Activated CD8-positive, alpha-beta T cell treated with anti-CD3 and anti-CD28 coated beads, Interleukin-2, amount 10 ng/mL, durations not matched to agents 7 days and 5 days (primary cell): ENCODE measurements at places on chromosomes 11 and 22. TPM values are rescaled to one million over a fixed set of nuclear protein-coding genes. Genes with fewer than 3 reads are reported as not detected.

GRCh38 chr22:50361688-50362087 is 18.6 kb downstream of the PPP6R2 start:
- H3K4me3 ChIP-seq, result peak overlapping the region; percentile 29
- H3K27ac ChIP-seq, result peak overlapping the region; percentile 78
- no peaks in the 10 kb centered on the region for H3K27me3 ChIP-seq
- H3K36me3 ChIP-seq, result peaks cover 41% of the 10 kb centered on the region
- H3K4me1 ChIP-seq, result peaks cover 51% of the 10 kb centered on the region

- H3K36me3 ChIP-seq, result no peaks in the 10 kb centered on the region
- H3K4me3 ChIP-seq, result no peak overlapping the region
- no peak for DNase-seq
- peaks cover 2% of the 10 kb centered on the region for H3K27me3 ChIP-seq
- no peaks in the 10 kb centered on the region for H3K4me1 ChIP-seq
These were observed 85.8 kb upstream of the FGF3 start for GRCh38 chr11:69904974-69905535.

DNA sequence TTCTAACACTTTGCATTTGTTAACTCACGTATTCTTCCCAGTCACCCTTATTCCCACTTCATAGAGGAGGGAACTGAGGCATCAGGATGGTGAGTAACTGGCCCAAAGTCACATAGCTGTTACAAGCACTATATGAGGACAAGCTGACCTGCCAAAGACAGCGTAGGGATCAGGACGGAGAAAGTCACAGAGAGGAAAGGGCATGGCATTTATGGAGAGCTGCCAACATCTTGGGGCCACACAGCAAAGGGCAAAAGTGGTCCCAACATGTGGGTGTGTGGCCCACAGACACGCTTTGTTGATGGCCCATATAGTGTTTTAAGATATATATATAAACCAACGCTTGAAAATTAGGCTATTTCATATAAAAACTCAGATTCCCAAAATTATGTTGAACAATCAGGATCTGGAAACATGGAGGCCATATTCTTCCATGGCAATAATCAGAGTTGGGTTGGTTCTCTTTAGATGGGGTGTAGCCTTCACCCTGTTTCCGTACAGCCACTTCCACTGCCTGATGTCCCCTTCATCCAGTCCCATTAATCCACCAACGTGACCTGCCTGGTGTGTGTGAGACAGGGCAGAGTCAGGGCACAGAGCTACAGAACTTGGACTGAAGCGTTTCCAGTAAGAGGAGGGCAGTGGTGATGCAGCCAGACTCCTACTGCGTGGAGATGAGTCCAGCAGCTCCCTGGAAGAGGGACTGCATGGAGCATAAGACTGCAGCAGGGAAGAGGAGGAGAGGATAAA is 39.9 kb upstream of the CD5 start:
- DNase-seq, result no peak
- peaks cover 13% of the 10 kb centered on the region for H3K36me3 ChIP-seq
- H3K27me3 ChIP-seq, result no peaks in the 10 kb centered on the region
- no peak overlapping the region for H3K4me3 ChIP-seq
- peak overlapping the region; percentile 93 for H3K27ac ChIP-seq
- H3K4me1 ChIP-seq, result peaks cover 76% of the 10 kb centered on the region

- no peaks in the 10 kb centered on the region for H3K36me3 ChIP-seq
- no peaks in the 10 kb centered on the region for H3K4me1 ChIP-seq
- H3K4me3 ChIP-seq, result no peak overlapping the region
- H3K27ac ChIP-seq, result no peak overlapping the region
- H3K27me3 ChIP-seq, result no peaks in the 10 kb centered on the region
- no peak for DNase-seq
These were observed 63.4 kb downstream of the TENM4 start for GRCh38 chr11:79377406-79377805.

- H3K36me3 ChIP-seq, result peaks cover 27% of the 10 kb centered on the region
- H3K27me3 ChIP-seq, result no peaks in the 10 kb centered on the region
- H3K27ac ChIP-seq, result peak overlapping the region; percentile 98
- DNase-seq, result no peak
- H3K4me1 ChIP-seq, result peaks cover 66% of the 10 kb centered on the region
These were observed 894 bp downstream of the ADA2 start for GRCh38 chr22:17218341-17218740.

DNA sequence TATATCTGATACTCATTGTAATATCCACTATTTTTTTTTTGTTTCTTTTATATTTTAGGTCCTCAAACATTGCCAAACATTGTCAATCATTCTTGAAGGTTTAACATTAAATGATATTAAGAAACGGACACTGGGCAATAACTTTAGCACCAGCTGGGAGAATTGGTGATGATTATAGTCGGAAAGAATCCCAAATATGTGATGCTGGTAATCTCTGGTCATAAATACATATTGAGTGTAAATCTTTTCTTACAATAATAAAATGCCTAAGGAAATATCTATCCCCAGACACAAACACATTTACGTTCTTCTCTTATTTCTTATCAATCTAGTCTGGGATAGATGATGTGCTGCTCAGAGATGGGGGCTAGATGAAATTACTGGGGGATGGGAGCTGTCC is 25.2 kb downstream of the OR51E2 start:
- H3K36me3 ChIP-seq, result no peaks in the 10 kb centered on the region
- no peak overlapping the region for H3K27ac ChIP-seq
- DNase-seq, result no peak
- H3K4me1 ChIP-seq, result no peaks in the 10 kb centered on the region

DNA sequence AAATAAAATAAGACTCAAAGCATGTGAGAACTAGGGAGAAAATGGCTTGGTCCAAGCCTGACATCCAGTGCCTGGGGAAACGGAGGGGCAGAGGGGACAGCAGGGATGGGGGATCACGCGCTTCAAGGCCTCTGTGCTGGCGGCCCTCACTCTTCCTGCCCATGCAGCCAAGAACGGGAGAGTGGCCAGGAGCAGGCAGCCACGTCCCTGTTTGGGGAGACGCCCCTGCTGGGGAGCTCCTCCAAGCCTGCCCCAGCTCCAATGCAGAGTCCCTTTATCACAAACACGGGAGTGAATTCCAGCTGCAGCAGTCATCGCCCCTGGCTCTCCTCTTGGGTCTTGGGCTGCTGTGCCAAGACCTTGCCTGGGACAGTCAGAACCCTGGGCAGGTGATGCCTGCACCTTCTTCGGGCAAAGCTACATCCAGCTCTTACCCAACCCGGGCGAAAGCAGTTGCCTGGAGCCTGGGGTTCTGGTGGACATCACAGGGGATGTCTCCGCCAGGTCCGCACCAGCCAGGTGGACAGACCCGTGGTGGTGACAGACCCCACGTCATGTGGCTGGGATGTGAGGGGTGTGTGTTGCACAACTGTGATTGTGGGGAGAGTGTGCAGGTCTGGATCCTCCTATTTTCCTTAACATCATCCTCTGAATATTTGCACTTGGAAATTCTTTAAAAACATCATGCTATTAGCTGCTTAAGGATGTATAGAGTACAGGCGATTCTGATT is 1391.3 kb downstream of the BRD1 start:
- H3K36me3 ChIP-seq, result no peaks in the 10 kb centered on the region
- no peaks in the 10 kb centered on the region for H3K4me1 ChIP-seq
- no peak for DNase-seq
- H3K4me3 ChIP-seq, result no peak overlapping the region
- H3K27ac ChIP-seq, result no peak overlapping the region
- no peaks in the 10 kb centered on the region for H3K27me3 ChIP-seq

DNA sequence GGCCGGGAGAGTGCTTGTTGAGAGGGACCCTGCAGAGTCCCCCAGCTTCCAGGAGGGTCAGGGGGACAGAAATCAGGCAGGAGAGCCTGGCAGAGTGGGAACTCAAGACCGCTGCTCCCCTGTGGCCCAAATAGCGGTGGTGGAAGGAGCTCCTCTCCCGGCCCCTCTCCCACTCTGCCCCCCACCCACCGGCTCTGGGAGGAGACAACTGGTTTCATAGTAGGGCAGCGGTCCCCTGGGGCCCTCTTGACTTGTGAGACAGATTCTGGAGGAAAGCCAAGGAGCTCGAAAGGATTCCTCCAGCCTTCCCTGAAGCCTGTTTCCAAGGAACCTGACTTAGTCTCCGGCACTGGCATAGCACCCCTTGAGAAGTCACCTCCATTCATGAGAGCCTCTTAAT is 10.1 kb downstream of the PKNOX2 start:
- DNase-seq, result no peak
- H3K4me3 ChIP-seq, result no peak overlapping the region
- H3K27me3 ChIP-seq, result peaks cover 35% of the 10 kb centered on the region
- no peak overlapping the region for H3K27ac ChIP-seq

- H3K27ac ChIP-seq, result no peak overlapping the region
- H3K4me3 ChIP-seq, result no peak overlapping the region
- no peaks in the 10 kb centered on the region for H3K4me1 ChIP-seq
- H3K27me3 ChIP-seq, result peaks cover 39% of the 10 kb centered on the region
These were observed 108.8 kb downstream of the TTC28 start for GRCh38 chr22:28570696-28571373.

DNA sequence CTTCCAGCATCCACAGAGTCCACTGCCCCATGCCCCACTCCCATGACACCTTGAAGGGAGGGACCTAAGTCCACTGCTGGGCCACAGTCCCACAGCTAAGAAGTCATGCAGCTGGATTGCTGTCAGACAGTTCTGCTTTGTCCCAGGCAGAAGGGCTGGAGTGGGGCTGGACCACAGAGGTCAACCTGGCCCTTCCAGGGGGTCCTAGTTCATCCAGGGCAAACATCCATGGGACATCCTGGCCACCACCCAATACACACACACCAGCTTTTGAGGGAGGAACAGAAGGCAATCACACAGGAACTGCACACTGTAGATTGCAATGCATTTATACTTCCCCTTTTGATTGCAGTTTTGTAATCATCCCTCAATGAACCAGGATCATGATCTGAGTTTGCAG is 11.3 kb upstream of the APOL4 start:
- no peak for DNase-seq
- no peak overlapping the region for H3K27ac ChIP-seq
- H3K36me3 ChIP-seq, result peaks cover 6% of the 10 kb centered on the region
- H3K4me3 ChIP-seq, result no peak overlapping the region

DNA sequence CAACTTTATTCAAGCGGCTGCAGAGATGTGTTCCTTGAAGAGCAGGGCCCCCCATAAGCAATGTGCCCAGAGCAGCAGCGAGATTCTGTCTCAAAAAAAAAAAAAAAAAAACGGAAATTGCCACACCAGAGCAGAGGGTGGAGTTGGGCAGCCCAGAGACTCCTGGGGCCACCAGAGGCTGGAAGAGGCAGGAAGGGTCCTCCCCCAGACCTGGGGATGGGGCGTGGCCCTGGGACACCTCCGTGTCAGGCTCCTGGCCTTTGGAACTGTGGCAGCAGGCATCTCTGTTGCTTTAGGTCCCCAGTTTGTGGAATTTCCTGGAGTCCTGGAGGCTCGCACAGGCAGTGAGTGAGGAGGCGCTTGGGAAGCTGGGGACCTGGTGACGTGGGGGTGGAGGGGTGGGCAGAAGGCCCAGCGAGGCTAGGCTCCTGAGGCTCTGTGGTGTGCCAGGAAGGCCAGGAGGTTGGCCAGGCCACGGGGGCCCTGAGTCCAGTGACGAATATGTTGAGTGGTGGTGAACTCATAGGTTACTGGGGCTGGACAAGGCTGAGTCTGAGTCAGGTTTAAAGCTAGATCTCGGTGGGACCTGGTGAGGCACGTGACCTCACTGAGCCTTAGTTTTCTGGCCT is 735.6 kb downstream of the BRD1 start:
- no peaks in the 10 kb centered on the region for H3K4me1 ChIP-seq
- H3K27me3 ChIP-seq, result no peaks in the 10 kb centered on the region
- no peak overlapping the region for H3K27ac ChIP-seq
- H3K4me3 ChIP-seq, result no peak overlapping the region
- no peak for DNase-seq
- no peaks in the 10 kb centered on the region for H3K36me3 ChIP-seq

GRCh38 chr11:3949125-3949524 is 93.7 kb downstream of the STIM1 start:
- H3K27ac ChIP-seq, result peak overlapping the region; percentile 76
- peak overlapping the region; percentile 37 for H3K4me3 ChIP-seq
- no peaks in the 10 kb centered on the region for H3K27me3 ChIP-seq

The GLYAT gene
- total RNA-seq, result not detected

The NRXN2 gene
- 0.13 TPM for total RNA-seq

The PITPNM1 gene
- 117 TPM for total RNA-seq

The SLC5A12 gene
- not detected for total RNA-seq

The MS4A4E gene
- total RNA-seq, result not detected
